Effector CD4-positive, alpha-beta T cell (primary cell): ENCODE measurements at places on chromosomes 7 and 10.

DNA sequence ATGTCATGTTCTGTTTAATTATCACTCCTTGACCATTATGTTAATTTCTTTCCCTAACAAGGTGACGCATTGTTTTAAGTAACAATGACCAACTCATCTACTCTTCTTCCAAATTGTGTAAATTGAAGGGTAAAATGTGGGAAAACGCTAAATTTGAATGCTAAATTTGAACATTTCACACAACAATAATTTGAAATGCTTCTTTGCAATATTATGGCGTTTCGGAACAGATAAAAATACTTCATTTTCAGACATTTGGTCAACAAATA is 29.2 kb upstream of the KMT2C start:
- no peak for DNase-seq

DNA sequence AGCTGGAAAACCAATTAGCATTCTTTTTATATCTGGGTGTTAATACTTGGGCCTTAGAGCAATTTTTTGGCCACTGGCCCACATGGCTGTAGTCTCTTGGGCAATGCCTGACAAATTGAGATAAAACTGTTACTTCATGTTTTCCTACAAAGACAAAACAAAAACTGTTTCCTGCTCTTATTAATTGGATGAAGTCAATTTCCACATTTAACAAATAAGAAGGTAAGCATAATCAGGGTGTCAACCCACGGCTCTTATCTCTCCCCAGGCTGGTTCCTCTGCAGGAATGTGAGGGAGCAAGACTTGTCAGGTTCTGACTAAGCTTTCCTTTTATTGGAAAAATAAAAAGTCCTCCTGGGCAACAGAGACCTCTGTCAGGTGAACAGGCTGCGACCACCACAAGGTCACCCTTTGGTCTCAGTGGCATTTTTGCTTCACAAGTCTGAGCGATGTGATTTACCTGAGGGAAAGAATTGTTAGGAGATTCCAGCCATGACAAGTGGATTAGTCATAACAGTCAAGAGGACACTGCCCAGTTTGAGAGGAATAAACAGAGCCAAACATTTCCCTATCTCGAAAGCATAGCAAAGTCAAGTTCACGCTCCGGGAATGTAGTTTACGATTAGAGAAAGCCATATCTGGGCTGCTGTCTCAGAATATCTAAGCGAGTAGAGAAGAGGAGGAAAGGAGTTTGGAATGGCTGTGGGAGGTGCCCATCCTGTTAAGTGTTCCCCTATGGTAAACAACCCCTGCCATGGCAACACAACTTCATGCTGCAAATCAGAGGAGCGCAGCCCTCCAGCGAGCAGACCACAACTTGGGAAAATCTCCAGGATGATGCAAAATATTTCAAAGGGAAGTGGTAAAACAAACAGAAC is 144.4 kb downstream of the TES start:
- no peak for DNase-seq

DNA sequence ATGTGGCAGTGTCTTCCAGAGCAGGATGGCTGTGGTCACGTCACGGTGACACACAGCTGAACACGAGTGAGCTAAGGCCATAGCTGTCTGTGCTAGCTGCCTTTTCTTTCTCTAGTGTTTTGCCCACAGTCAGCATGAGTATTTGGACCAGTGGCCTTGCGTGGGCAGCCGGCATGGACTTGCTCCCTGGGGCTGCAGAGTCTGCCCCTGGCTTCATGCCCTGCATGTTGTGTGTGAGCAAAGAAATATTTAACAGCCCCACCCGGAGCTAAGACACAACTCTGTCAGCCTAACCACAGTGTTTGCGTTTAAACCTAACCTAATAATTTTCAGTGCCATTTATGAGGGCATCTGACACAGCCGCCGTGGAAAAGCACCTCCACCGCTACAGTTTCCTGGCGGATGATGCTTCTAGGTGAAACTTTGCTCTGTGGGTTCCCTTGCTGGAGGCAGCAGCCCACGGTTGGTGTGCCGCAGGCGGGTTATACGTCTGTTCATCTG is 14.6 kb downstream of the CHST12 start:
- peak; percentile 38 for DNase-seq

DNA sequence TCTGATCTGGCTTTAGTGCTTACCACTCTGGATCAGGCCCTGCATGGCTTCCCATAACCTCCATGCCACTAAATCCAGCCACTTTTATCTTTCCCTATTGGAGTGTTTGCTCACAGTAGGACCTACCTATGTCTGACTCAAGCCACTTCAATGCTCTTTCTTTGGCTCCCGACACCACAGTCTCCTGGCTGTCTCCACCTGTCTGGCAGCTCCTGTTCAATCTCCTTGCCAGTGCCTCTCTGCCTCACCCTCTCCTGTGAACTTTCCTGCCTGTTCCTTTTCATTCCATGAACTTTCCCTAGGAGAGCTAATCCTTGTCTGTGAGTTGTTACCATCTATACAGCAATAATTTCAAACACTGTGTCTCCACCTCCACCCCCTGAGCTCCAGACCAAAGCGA is 82.6 kb upstream of the UCN3 start:
- no peak for DNase-seq

GRCh38 chr7:540997-541396 is 21.4 kb upstream of the PDGFA start:
- no peak for DNase-seq

DNA sequence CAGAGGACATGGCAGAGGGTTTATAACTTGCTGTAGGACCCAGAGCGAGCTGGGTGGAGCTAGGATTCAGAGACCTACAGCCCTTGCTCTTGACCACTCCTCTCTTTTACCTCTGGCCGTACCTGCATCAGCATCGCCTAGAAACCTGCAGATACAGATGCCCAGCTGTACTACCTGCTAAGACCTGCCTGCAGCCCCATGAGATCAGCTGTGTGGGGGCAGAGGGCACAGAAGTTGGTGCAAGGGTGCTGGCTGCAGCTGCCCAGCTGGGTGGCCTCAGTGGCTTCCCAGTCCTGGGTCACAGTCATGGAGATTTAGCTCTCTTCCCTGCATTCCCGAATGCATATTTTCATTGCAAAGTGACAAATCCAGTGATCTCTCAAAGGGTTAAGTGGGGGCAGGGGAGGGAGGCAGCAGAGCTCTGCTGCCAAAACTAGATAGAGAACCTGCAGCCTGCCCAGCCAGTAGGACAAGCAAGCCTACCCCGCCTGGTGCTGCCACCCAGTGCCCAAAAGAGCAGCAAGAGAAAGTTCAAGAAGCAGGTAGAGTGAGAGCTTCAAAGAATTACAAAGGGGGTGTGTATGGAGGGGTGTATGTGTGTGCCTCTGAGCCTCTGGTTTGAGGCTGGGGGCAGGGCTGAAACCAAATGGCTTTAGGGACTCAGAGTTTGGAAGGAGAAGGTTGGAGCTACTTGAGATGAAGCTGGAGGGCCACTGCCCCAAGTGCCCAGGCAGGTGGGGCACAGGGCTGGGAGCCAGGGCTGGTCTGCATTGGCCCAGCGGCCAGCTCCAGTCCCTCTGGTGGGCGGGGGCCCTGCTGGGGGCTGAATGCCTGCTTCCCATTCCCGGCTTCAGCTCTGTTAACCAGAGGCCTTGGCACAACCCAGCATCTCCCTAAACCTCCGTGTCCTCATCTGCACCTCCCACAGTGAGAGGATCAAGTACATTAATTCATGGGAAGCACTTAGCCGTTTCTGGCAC is 6.9 kb downstream of the FAM241B start:
- no peak for DNase-seq

- no peak for DNase-seq
Observed at GRCh38 chr7:50954716-50955115, 172.0 kb upstream of the GRB10 start.

GRCh38 chr7:64528770-64529169 is 34.1 kb downstream of the ZNF680 start:
- DNase-seq, result no peak

- peak; percentile 66 for DNase-seq
Observed at GRCh38 chr7:116236020-116236630, 25.8 kb downstream of the TES start.

- DNase-seq, result no peak
Observed at GRCh38 chr7:38502289-38502688, 128.9 kb downstream of the AMPH start.

- DNase-seq, result no peak
Observed at GRCh38 chr7:158139499-158139898, 448.1 kb downstream of the PTPRN2 start.

GRCh38 chr10:124946945-124947344 is 5.0 kb downstream of the ZRANB1 start:
- DNase-seq, result no peak

- no peak for DNase-seq
Observed at GRCh38 chr7:81355911-81356310, 413.9 kb downstream of the HGF start.

- DNase-seq, result no peak
Observed at GRCh38 chr10:91352760-91353159, 57.4 kb upstream of the HECTD2 start.

DNA sequence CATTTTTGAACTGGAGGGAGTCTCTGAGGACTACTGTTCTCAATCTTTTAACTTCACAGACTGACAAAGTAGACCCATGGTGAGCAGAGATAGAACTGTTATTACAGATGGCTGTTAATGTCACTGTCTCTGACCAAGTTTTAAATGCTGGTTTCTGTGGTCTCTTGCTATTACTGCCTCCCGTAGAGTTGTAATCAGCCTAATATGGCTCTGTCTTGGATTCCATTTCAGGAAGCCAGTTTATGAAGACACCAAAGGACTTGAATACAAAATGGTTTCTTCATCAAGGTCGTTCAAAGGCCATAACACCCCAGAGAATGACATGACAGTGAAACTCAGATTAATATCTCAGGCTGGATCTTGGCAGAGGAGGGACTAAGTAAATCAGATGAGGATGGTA is 3.9 kb downstream of the SFRP4 start:
- no peak for DNase-seq

DNA sequence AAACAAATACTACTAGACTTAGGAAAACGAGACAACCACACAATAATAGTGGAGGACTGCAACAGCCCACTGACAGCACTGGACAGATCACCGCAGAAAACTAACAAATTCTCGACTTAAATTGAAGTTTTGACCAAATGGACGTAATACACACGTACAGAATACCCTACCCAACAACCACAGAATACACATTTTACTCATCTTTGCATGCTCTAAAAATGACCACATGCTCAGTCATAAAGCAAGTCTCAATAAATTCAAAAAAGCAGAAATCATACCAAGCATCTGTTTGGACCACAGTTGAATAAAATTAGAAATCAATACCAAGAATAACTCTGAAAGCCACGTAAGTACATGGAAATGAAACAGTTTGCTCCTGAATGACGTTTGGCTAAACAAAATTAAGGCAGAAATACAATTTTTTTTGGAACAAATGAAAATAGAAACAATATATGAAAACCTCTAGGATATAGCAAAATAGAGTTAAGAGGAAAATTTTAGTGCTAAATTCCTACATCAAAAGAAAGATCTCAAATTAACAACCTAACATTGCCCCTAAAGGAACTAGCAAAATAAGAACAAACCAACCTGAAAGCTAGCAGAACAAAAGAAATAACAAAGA is 30.6 kb downstream of the MAPK8 start:
- DNase-seq, result no peak

DNA sequence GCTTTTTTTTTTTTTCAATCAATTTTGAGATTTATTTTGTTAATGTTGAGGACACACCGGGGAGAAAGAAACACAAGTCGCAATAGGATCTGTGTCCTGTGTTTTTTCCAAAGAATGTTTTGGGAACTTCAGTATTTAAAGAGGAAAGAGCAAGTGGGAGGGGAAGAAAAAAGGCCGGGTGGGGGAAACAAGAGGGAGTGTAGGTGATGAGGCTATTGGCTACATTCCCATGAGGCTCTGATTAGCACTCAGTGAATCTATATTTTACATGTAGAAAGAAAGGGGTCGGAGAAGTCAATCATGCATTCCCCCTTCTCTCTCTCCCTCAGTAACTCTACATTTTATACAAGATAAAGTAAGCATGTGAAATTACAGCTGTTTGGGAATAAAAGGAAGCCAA is 4.1 kb downstream of the ZNF680 start:
- no peak for DNase-seq

DNA sequence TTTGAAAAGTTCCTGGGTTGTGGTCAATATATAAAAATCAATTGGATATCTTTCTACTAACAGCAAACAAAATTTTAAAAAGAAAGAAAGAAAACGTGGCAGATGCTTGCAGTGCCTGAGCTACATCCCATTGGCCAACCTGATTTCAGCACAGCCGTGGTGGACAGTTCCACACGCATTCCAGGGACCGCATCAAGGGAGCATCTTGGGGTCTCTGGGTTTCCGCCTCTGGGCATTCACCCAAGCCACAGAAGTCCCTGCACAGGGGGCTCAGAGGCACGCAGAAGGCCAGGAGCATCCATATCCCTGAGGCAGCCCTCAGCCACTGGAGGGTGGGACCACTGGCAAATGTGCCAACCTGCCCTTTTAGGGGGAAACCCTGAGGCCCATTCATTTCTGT is 254.5 kb upstream of the RNF32 start:
- no peak for DNase-seq

DNA sequence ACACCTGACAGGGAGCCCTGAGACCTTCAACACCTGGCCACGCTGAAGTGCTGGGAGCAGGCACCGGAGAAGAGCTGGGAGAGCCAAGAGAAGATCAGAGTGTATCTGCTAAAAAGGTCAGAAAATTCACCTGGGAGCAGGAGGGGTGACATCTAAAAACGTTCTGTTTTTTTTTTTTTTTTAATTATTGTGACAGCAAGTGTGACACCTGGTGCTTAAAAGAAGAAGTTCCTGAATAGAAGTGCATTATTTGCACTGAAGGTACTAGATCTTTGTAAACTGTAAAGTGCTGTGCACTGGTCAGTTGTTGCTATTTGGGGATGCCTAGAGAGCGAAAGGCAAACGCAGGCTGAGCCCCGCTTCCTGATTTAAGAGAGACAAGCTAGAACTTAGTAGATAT is 422.0 kb downstream of the PLXNA4 start:
- no peak for DNase-seq

DNA sequence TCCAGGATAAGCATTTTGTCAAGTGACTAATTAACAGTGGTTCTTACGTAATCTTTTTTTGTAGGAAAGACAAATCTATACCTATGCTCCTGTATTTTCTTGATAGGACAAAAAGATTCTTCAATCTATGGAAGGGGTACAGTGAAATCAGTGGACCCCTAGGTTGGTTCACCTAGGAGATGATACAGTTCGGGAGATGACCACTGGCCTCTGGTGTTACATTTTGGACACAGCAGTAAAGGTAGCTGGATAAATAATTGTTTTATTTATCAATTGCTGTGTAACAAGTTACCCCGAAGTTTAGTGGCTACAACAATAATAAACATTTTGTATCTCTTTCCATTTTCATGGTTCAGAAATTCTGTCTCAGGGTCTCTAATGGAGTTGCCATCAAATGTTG is 288.2 kb upstream of the MAGI2 start:
- DNase-seq, result no peak

- DNase-seq, result no peak
Observed at GRCh38 chr10:133313192-133313591, 4.5 kb downstream of the ZNF511 start.

- DNase-seq, result no peak
Observed at GRCh38 chr7:4472728-4473127, 209.4 kb upstream of the FOXK1 start.

GRCh38 chr7:152196391-152196790 is 170.9 kb downstream of the GALNT11 start:
- no peak for DNase-seq
